ENCODE measurements at places on chromosomes 2 and 18.

GRCh38 chr2:112187805-112188596 lies 49.8 kb downstream of the FBLN7 start:
- peak; percentile 86 for DNase-seq

DNA sequence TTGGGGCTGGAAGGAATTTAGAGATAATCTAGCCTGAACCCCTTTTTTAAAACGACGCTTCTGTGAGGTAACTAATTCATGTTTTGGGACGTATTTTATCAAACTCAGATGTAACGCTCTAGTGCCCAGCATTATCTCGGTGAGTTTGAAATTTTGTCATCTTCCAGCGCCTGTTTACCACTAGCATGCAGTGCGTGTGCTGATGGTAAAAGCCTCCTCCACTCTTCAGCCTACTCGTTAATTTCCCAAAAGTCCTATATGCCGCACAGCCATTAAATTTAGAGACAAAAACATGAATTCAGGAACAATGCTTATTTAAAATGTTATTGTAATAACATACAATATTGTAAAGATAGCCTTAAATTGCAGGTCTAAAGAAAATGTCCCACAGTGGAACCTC lies 2.8 kb downstream of the ZCCHC2 start:
- peak; percentile 38 for DNase-seq

DNA sequence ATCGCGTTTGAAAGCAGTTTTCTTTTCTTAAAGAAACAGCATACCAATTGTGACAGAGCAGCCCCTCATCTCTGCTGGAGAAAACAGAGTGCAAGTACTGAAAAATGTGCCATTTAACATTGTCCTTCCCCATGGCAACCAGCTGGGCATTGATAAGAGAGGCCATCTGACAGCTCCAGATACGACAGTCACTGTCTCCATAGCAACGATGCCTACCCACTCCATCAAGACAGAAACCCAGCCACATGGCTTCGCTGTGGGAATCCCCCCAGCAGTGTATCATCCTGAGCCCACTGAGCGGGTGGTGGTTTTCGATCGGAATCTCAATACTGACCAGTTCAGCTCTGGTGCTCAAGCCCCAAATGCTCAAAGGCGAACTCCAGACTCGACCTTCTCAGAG lies 9.5 kb downstream of the GRHL1 start:
- DNase-seq, result peak; percentile 82

DNA sequence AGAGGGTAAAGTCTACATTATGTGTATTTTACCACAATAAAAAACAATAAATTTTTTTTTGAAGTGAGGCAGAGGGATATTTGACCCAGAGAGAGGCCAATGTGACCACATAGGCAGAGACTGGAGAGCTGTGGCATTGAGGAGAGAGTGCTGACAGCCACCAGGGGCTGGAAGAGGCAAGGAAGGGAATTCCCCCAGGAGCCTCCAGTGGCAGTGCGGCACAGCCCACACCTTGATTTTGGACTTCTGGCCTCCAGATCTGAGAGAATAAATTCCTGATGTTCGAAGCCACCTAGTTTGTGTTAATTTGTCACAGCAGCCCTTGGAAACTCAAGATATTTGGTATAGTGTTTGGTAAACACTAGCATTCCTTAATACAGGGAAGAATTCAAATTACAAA lies 22.7 kb downstream of the ANKRD29 start:
- no peak for DNase-seq

GRCh38 chr18:6219116-6219717 lies 195.5 kb downstream of the L3MBTL4 start:
- peak; percentile 65 for DNase-seq

DNA sequence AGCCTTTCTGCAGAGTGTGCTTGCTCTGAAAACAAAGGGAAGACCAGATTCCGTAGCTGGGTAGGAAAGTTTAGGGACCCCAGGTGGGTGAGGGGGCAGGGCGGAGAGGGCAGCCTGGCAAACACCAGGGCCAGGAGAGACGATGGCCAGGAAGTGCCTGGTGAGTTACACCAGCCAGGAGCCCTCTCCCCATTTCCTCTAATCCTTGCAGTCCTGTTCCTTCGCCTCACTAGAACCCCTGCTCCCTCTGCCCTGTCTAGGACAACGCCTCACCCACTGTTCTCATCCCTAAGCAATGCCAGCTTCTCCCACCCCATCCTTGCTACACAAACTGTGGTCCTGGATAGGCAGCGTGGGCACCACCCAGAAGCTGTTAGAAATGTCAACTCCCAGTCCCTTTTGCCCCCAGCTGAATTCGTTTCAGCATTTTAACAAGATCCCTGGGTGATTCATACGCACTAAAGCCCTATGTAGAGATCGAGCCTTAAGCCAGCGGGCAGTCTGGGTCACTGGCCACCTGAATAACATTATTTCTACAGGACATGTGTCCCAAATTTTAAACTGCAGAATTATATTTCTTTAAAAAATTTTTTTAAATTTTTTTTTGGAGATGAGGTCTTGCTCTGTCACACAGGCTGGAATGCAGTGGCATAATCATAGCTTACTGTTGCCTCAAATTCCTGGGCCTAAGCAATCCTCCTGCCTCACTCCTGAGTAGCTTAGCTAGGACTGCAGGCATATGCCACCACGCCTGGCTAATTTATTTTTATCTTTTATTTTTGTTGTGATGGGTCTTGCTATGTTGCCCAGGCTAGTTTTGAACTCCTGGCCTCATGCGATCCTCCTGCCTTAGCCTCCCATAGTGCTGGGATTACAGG lies 10.9 kb downstream of the WIPF1 start:
- no peak for DNase-seq

DNA sequence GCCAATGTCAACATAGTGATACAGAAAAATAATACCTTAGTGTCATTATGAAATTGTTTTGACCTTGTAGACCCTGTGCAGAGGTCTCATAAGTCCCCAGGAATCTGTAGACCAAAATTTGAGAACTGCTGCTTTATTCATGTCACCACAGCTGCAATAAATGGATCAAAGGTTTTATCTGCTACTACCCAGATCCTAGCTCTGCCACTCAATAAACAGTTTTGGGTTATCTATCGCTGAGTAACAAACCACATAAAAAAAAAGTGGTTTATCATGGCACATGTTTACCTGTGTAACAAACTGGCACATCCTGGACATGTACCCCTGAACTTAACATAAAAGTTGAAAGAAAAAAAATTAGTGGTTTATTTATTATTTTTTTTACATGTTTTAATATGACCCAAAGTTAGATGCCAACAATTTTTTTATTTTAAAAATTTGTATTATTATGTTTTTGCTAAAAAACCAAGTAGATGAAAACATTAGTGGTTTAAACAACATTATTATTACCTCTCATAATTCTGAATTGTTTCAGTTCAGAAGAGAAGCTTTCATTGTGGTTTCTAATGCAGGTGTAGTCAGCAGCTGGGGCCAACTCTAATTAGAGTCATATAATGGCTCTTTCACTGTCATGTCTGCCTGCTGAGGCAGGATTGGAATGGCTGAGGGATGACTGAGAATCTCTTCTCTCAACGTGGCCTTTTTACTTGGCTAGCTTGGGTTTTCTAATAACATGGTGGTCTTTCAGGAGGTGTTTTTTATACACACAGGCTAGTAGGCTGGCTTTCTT lies 103.3 kb upstream of the SLC38A11 start:
- DNase-seq, result peak; percentile 78

DNA sequence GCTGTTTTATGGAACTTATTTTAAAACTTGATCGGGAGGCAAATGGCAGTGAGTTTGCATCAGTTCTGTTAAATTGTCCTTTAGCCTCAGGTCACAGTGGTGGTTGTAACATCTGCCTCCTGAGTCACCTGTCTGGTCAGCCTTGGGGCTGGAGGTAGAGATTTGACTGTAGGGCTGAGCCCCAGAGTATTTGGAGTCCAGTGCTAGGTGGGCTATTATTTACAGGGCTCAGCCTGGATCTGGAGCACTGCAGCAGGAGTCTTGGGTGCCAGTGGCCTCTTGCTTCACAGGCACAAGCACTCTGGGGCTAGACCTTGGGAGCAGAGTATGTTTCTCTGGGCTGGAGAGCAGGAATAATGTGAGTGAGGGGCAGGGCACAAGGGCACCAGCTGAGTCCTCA lies 32.8 kb downstream of the TCF7L1 start:
- no peak for DNase-seq

- DNase-seq, result peak; percentile 41
These were observed 679 bp downstream of the RNF144A start for GRCh38 chr2:6917761-6918421.

- DNase-seq, result no peak
These were observed 4.0 kb downstream of the SLC14A2 start for GRCh38 chr18:45619062-45619825.

DNA sequence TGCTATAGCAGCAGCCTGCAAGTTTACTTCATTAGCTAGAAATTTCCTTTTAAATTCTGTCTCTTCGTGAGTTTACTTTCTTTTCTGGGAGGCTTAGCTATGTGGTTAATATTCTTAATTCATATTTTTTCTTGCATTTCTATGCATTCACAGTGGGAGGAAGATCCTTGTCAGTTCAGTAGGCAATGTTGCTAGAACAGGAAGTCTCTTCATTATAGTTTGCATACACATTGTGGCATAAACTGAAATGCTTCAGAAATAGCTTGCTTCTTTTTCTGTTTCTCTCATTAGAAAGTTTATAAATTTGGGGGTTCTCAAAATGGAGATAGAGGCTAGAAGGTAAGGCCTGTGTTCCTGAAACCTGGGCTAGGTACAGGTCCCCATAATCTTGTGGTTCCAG lies 8.1 kb upstream of the ARHGAP15 start:
- DNase-seq, result no peak

DNA sequence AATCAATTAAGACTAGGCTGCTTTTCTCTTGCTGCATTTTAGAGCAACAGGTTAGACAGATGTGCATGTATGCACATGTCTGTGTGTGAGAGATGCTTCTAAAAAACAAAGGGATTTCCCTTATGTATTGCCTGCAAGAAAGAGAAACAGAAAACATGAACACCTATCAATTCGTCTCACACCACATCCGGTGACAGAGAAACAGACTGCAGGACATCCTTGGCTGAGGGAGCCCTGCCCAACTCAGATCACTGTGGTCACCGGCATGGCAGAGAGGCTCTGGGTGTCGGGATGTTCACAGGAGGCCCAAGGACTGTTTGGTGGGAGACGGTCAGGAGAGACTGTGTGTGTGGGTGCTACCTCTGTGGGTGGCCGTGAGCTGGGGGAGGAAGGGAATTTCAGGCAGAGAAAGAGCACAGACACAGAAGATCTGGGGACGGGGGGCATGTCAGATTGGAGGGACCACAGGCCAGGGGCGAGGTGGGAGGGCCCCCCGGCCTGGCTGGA lies 24.9 kb downstream of the FHL2 start:
- DNase-seq, result no peak

GRCh38 chr18:42644729-42645131 lies 470.8 kb downstream of the RIT2 start:
- DNase-seq, result no peak

DNA sequence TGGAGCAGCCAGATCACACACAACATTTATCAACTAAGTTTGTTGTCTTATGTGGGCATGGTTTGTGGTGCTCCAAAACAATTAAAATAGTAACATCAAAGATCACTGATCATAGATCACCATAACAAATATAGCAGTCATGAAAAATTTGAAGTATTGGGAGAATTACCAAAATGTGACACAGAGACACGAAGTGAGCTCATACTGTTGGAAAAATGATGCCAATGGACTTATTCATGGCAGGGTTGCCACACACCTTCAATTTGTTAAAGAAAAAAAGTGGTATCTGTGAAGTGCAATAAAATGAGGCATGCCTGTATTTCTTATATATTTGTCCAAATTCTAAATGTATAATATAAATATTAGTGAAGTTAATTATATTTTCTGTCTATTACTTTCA lies 42.9 kb upstream of the CABYR start:
- no peak for DNase-seq

DNA sequence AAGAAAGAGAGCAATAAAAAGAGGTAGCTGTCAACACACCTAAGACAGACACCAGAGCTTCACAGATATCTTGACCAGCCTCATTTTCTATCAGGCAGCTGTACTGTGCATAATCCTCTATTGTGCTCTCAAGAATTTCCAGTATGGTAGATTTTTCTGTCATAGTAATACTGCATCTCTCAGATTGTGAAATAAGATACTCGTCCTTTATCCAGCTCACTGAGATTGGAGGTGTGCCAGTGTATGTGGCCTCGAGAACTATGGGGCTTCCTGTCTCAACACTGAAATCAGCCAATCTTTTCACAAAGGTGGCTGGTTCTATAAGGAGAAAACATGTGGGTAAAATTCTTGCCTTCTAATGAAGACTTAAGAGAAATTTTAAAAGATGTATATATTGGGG lies 88.9 kb downstream of the TTN start:
- no peak for DNase-seq

GRCh38 chr18:44846450-44846849 lies 165.8 kb downstream of the SETBP1 start:
- no peak for DNase-seq

DNA sequence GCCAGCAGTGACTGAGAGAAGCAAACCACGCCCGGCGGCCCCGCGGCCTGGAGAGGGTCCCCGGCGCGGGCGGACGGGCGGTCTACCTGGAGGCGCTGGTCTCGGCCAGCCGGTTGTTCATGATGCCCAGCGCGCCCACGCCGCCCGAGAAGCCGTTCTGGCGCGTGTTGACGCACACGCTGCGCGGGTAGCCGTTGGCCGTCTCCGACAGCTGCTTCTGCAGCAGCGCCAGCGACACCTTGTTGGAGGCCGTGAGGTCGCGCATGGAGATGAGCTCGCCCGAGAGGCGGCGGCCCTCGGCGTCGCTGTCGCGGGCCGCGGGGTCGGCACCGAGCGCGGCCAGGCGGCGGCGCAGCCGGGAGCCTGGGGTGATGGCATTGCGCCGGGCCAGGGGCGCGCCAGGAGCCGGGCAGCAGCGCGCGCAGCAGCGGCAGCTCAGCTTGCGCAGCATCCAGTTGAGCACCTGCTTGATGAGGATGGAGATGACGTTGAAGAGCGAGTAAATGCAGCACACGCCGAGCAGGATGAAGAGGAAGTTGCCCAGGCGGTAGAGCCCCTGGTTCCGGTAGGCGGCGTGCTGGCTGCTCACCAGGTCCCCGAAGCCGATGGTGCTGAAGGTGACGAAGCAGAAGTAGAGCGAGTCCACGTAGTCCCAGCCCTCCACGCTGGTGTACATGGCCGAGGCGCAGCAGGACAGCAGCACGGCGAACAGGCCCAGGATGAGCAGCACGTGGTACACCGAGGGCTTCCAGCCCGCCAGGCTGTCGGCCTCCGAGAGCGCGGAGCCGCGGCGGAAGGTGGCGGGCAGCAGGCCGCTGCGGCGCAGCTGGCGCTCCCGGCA lies 118.1 kb downstream of the MSH2 start:
- peak; percentile 89 for DNase-seq

- no peak for DNase-seq
These were observed 206.6 kb downstream of the NDUFA10 start for GRCh38 chr2:239818531-239819011.
